CD4-positive, alpha-beta T cell (primary cell): ENCODE measurements at places on chromosomes 4 and X.

GRCh38 chr4:89253311-89253710 lies 54.3 kb downstream of the GPRIN3 start:
- DNase-seq = no peak

DNA sequence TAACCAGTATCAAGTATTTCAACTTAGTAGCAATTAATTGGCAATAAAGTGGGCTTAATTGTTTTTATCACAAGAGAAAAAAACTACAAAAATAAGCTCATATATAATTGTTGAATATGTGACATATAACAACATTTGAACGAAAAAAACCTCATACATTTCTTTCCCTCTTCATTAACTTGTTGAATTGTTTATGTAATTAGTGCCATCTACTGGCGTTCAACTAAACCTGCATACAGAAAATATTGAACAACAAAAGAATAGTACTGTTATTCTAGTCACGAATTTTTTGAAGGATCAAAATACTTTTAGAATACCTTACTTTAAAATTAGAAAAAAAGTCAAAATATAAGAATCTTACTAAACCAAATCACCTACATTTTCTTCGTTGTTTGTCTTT lies 586.5 kb upstream of the FTHL17 start:
- no peak for DNase-seq

DNA sequence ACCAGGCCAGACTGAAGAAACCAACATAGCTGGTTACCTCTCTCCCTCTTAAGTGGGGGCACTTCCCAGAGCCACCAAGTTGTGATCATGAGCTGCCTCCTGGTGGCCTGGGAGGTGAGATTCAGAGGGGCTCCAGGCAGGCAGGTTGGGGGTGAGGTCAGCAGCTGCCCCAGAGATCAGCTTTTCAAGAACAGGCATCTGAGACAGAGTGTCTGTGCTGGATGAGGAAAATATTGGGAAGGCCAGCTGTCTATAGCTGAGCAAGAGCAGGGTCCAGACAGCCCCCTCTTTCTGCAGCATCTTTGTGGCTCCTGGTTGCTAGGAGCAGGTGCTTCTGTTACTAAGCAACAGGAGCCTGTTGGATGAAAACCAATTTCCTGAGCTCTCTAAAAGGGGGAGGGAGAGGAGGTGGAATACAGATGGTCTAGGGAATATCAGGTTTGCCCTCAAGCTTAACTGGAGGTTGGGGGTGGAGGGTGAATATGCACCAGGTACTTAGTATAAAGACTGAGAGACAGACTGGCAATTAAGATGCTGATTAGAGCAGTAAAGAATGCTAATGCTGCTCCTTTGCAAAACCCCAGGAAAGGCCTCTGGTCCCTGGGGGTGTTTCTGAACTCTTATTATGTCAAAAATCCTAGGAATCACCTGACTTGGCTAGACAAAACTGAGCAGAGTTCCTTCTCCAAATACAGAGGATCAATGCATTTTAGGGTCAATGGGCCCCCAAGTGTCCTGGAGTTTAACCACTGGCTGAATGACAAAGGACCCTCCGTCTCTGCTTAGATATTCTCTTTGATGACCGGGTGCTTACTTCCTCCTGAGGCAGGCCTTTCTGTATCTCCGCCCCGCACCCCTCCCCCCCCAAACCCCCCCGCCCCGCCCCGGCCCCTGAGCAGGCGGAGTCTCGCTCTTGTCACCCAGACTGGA lies 21.4 kb downstream of the ZCCHC13 start:
- no peak for DNase-seq

DNA sequence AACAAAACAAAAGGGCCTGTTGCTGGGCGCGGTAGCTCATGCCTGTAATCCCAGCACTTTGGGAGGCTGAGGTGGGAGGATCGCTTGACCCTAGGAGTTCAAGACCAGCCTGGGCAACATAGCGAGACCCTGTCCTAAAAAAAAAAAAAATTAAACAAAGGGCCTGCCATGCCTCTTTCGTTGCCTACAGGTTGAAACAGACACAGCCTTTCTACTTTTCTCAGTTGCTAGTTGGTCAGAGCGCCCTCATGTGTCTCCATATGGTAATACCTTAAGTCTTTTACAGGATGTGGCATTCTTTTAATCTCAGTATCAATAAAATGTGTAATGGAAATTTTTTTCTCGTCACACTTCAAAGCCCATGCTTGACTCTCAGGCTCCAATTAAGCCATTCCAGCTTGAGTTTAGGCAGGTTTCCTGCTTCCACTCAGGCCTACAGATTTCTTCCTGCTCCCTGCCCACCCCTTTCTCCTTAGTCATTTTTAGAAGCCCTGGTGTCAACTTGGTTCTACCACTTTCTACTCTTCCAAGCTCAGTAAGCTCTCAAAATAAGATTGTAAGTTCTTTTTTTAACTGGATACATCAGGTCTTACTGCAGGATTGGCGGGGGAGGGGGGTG lies 4.6 kb upstream of the SOWAHD start:
- DNase-seq = peak; percentile 45

GRCh38 chr4:113639326-113639725 lies 122.2 kb downstream of the CAMK2D start:
- no peak for DNase-seq

DNA sequence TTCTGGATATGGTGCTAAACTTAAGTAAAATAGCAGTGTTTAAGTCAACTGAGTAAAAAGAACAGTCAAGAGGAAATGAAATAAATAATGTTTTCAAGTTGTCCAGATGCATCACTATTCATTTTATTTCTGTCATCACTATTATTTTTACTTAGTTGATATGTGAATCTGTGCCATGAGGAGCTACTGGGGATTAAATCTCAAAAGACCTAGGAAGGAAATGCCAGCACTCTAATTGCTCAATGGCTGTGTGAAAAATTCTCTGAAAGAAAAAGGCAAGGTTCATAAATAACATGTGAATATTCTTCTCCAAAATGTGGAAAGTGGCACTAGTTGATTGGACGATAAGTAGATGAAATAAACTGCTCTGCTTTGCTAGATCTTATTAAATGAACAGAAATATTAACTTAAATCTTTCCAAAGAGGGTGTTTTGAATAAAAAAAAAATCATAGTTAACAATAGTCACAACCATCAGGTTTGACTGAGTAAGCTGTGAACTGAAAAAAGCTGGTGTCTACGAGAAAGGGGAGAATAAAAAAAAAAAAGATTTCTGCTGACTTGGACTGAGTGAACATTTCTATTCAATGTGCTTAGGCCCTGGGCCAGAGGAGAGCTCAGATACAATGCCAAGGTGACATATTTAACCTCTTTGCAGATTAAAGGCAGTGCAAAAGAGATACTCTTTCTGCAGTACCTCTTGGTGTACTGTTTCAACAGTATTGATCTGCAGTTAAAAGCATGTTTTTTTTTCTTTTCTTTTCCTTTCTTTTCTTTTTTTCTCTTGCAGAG lies 1.6 kb downstream of the SPARCL1 start:
- no peak for DNase-seq
